AG08395 (cell line): ENCODE measurements at places on chromosomes 6 and 20.
A peak's percentile ranks its signal among the peaks of the same experiment; 100 is the strongest.

DNA sequence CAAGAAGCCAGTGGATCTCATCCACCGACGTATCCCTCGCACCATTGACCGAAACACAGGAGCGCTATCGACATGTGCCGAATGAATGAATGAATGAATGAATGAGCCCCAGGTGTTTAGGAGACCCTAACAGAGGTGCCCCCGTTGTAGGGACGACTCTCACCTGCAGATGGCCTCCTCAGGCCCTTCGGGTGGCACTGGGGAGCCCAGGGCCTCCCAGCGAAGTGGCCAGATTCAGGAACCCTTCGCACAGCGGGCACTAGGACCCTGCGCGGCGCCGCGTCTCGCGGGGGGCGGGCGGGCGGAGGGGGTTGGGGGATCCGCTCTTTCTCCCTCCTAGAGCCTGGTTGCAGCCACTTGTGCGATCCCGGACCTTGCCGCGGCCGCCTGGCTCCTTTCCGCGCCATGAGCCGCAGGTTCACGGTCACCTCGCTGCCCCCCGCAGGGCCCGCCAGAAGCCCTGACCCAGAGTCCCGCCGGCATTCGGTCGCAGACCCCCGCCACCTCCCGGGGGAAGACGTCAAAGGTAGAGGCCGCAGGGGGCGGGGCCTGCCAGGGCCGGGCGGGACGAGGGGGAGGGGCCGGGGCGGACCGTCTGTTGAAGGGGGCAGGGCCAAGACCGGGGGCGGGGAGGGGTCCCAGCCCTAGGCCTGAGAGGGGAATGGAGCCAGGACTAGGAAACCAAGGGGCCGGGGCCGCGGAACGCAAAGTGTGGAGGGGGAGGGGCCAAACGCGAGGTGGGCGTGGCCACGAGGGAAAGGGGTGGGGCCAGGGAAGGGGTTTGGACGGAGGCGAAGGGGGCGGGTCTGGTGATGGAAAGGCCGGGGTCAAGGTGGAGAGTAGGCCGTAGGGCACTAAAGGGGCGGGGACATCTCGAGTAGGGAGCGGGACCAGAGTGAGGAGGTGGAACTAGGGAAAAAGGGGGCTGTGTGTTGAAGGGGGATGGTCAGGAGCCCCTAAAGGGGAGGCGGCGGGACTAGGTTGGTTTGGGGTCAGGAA lies 7.4 kb upstream of the SLC12A5 start:
- no peak for DNase-seq

- peak; percentile 95 for DNase-seq
These were observed 68.9 kb upstream of the FAM184A start for GRCh38 chr6:119147101-119148053.

- DNase-seq: no peak
These were observed 140.4 kb downstream of the C6orf58 start for GRCh38 chr6:127717384-127717783.

DNA sequence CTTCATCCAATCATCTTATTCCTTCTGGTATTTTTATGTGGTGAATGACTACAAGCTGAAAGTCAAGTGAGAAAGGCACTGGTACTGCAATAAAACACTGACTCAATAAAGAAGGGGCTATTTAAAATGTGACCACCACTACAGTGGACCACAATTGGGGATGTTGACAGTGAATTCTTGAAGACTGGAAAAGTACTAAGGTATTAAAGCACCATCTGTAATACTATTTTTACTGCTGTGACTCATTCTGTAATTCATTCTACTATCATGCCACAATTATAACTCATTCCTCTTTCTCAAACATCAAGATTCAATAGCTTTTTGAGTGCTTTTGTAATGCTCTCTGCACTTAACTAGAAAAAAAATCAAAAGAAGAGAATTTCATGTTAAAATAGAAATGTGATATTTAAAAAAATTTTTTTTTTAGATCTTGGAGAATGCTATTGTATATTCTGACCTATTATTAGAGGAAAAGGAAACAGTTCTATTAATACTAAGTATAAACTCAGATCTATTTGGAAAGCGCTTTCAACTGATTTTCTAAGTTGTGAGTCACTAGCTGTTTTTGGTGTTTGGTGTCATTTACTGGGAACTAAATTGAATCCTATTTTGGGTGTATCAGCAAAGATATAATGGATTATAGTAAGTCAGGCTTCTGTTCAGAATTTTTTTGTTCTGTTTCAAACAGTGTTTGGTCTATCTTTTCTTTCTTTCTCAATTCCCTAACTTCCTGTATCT lies 104.7 kb upstream of the TMEM170B start:
- peak; percentile 63 for DNase-seq

- no peak for DNase-seq
These were observed 40.2 kb downstream of the HNF4A start for GRCh38 chr20:44395461-44396340.

DNA sequence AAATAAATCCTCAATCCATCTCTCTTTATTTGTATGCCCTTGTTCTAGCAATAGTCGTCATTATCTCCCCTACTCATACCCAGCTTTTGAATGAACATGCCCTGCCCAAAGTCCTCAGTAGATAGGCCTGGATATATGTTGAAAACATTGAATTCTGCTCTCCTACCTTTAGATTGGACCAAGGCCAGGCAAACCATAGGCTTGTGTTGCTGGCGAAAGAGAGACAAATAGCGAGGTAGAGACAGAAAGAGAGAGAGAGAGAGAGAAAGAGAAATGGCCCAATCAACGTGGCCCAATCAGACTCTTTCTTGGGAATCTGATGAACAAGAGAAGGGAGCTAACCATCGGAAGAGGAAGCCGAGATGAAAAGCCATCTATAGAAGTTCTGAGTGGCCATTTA lies 45.2 kb downstream of the NEDD9 start:
- no peak for DNase-seq

- no peak for DNase-seq
These were observed 28.3 kb downstream of the KCNQ5 start for GRCh38 chr6:72650081-72650745.

GRCh38 chr6:120526576-120526975 lies 807.7 kb downstream of the TBC1D32 start:
- no peak for DNase-seq

DNA sequence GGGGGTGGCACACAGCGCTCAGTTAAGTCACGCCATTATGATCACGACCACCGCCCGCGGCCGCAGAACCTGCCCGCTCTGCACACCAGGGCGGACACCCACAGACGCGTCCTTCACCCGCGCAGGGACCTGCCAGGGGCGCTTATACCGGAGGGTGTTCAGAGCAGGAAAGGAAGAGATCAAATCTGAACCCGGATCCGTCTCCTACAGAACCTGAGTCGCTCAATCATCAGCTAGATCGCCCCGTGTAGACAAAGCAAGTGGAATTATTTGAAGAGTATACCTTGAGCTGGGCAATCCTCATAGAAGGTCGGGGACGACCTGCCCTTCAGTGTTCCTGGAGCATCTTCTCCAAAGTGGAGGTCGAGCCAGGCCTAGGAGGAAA lies 14.4 kb upstream of the ZNF217 start:
- DNase-seq: no peak

DNA sequence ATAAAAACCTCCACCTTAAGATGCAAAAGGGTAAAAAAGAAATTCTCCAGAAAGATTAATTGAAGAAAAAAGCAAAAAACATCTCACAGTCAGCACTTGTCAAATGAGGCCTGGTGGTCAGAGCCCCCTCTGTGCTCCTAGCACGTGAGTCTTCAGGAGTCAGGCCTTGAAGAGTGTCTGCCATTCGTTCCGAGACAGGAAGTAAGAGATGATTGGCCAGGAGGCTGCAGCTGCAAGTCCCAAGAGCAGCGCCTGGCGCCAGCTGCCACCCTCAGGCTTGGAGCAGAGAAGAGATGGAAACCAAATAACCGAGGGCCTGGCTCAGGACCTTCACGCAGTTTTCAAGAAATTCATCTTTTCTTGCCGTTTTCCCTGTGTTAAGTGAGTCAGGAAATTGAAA lies 65.0 kb downstream of the FAM120B start:
- no peak for DNase-seq

DNA sequence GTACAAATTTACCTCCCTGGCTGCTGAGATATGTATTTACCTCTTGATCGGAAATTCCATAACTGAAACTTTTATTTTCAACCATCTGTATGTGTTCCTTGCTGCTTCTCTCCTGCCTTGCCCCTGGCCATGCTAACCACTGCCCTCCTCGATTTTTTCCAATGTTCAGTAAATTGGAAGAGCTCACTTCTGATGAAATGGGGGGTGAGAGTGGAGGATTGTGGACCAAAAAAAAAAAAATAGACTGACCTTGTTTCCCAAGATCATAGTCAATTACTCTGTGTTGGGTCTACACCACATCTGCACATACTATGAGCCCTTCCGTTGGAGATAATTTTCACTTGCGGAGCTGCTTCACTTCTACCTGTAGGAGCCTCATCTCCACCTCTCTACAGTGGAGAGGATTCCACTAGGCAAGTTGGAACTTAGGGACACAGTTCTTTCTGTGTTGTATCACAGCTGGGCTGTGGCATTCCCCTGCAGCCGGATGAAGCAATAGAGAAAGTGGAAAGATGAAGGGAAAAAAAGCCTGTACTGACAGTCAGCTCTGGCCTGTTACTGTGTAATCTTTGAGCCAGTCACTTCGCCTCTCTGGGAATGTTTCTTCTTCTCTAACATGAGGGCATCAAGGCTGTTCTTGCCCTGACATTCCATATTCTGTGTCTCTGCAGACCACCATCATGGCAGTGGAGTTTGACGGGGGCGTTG lies 1.6 kb downstream of the PSMB9 start:
- DNase-seq: no peak

DNA sequence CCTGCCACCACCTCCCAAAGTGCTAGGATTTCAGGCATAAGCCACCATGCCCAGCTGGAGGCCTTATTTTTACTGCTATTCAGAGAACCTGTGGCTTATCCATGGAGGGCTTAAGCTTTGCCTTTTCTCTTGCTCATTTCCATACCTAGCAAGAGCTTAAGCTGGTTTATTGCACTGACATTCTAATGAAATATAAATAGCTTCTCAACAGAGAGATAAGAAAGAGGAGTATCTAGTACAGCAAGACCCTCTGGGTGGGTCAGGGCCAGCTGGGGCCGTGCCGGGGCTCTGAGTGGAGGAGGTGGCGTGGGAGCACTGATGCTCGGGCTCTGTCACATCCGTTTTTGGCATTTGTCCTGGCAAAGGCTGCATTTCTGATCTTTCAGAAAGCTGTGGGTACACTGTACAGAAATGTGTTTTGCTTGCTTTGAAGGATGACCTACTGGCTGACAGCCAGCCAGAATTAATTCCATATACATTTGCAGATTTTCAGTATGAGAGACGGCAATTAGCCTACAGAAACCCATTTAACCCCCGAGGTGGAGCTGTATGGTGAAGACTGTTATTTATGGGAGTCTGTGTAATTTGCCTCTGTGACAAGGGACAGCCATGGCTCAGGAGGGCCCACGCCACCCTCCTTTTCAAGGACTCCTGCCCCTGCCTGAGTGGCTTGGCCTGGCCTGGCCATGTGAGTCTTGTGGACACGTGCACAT lies 181.6 kb upstream of the AKAP12 start:
- no peak for DNase-seq

DNA sequence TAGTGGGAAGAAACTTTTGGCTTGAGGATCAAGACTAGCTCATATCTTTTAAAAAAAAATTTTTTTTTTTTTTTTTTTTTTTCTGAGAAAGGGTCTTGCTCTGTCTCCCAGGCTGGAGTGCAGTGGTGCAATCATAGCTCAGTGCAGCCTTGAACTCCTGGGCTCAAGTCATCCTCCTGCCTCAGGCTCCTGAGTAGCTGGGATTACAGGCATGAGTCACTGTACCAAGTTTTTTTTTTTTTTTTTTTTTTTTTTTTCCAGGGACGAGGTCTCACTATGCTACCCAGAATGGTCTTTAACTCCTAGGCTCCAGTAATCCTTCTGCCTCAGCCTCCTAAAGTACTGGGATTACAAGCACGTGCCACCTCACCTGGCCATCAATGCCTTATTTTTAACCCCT lies 27.9 kb downstream of the GCLC start:
- no peak for DNase-seq

GRCh38 chr6:78251931-78252330 lies 599.1 kb downstream of the MEI4 start:
- DNase-seq: no peak

DNA sequence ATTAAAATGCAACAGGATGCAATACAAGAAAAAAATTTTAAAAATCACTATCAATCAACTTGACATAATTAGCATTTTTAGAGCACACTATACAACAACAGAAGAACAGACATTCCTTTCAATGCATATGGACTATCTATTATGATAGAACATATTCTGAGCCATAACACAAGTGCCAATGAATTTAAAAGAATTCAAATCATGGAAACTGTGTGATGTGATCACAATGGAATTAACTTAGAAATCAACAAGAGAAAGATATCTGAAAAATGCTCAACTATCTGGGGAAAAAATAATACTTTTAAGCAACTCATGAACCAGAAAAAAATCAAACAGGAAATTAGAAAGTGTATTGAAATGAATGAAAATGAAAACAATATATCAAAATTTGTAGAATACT lies 106.3 kb downstream of the ADTRP start:
- no peak for DNase-seq

DNA sequence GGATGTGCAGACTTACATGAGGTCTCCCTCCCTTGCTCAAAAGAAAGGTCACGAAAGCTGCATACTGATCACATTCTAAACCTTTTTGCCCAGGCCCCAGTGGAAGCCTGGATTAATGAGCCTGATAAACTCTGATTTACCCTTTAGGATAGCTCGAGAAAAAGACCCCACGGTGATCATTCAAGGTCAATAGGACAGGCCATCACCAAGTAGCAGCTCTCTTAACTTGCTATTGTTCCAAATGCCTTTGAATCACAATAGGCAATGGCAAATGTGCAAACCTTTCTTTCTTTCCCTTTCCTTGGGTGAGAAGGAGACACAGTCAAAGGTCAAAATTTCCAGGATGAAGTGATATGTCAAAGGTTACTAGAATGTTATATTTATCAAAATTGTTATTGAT lies 327.3 kb downstream of the HDGFL1 start:
- no peak for DNase-seq

- DNase-seq: peak; percentile 78
These were observed 30.0 kb downstream of the KCNG1 start for GRCh38 chr20:50992733-50993457.

- DNase-seq: no peak
These were observed 11.2 kb downstream of the TNFRSF21 start for GRCh38 chr6:47298475-47298874.

DNA sequence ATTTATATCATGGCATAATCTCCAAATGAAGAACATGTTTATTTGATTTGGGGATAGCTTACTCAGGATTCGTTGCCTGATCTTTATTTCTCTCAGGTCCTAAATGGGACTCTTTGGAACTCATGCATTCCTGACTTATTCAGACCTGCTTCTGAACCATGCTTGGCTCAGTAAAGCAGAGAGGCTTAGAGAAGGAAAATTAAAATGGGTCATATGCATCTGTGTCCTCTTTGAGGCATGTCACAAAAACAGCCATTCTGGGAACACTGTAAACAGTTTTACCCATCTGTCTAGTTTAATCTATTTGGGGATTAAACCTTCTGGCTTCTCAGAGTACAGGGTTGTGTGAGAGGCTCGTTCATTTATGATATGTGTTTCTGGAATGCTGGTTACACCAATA lies 1017.3 kb downstream of the KIF16B start:
- peak; percentile 20 for DNase-seq

GRCh38 chr6:158803733-158804143 lies 15.4 kb downstream of the EZR start:
- peak; percentile 28 for DNase-seq
